Immature natural killer cell (primary cell): ENCODE measurements at places on chromosomes 3 and 15.

GRCh38 chr3:16478516-16478915 lies 35.0 kb downstream of the RFTN1 start:
- DNase-seq = no peak
- H3K4me1 ChIP-seq = peaks cover 96% of the 10 kb centered on the region
- peak overlapping the region; percentile 51 for H3K27ac ChIP-seq
- peaks cover 3% of the 10 kb centered on the region for H3K27me3 ChIP-seq

GRCh38 chr3:82462977-82463376 lies 701.5 kb upstream of the GBE1 start:
- no peaks in the 10 kb centered on the region for H3K27me3 ChIP-seq
- no peak overlapping the region for H3K27ac ChIP-seq
- no peak for DNase-seq
- H3K36me3 ChIP-seq = no peaks in the 10 kb centered on the region
- H3K4me3 ChIP-seq = no peak overlapping the region

DNA sequence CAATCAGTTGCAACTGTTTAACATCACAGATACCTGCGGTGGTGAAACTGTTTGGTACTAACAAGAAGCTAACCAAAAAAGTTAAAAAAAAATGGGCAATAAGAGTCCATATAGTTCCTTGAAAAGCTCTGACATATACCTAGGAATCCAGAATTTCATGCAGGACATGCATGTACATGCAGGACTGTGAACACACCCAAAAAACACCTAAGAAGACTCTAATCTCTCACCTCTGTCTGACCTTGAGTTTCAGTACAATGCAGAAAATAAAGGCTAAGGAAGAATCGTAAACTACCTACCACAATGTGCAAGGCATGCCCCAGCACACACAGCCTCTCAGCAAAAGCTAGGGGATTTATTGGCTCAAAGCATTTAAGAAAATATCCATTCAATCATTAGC lies 110.7 kb upstream of the GOLGA8J start:
- no peak for DNase-seq
- H3K27ac ChIP-seq = no peak overlapping the region
- no peaks in the 10 kb centered on the region for H3K36me3 ChIP-seq
- no peak overlapping the region for H3K4me3 ChIP-seq
- H3K27me3 ChIP-seq = peaks cover 26% of the 10 kb centered on the region

DNA sequence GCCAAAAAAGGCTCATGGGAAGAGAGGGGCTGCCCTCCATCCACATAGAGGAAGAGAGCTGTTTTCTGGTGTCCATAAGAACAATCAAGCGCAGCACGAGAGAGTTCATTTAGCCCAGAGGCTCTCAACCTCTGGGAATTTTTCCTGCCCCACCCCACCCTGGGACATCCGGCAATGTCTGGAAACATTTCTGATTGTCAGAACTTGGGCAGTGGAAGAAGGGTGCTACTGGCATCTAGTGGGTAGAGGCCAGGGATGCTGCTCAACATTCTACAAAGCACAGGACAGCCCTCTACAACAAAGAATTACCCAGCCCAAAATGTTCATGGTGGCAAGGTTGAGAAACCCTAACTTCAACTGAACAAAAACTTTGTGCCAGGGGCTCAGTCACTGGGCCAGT lies 92.9 kb downstream of the RAB11A start:
- H3K36me3 ChIP-seq = no peaks in the 10 kb centered on the region
- no peaks in the 10 kb centered on the region for H3K4me1 ChIP-seq
- no peak for DNase-seq
- H3K27me3 ChIP-seq = peaks cover 6% of the 10 kb centered on the region

GRCh38 chr3:48688032-48688736 lies 2.5 kb upstream of the NCKIPSD start:
- no peak for DNase-seq
- H3K27ac ChIP-seq = no peak overlapping the region
- H3K4me1 ChIP-seq = peaks cover 19% of the 10 kb centered on the region
- H3K4me3 ChIP-seq = no peak overlapping the region
- peaks cover 13% of the 10 kb centered on the region for H3K36me3 ChIP-seq

- no peak overlapping the region for H3K4me3 ChIP-seq
- no peak overlapping the region for H3K27ac ChIP-seq
- H3K4me1 ChIP-seq = no peaks in the 10 kb centered on the region
Observed at GRCh38 chr3:171088496-171088895, 62.0 kb upstream of the SLC2A2 start.

DNA sequence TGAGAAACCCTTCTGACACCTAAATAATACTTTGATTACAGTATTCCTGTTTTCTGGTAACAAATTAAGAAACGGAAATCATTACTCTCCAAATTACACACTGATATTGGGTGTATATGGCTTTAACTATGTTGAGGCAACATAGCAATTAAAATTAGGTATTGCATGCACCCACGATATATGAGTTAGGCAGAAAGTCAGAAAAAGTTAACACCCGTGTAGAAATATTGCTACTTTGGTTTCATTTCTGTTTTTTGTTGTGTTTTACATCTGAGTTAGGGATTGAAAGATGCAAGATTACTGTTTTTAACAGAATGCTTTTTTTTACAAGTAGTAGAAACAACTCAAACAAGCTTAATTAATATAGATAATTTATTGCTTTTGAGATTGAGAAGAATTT lies 327.8 kb downstream of the GBE1 start:
- H3K4me3 ChIP-seq = no peak overlapping the region
- no peak for DNase-seq
- H3K4me1 ChIP-seq = no peaks in the 10 kb centered on the region
- H3K27me3 ChIP-seq = no peaks in the 10 kb centered on the region
- no peaks in the 10 kb centered on the region for H3K36me3 ChIP-seq
- H3K27ac ChIP-seq = no peak overlapping the region
